ENCODE measurements at places on chromosomes 5 and 9.
A peak's percentile ranks its signal among the peaks of the same experiment; 100 is the strongest.

DNA sequence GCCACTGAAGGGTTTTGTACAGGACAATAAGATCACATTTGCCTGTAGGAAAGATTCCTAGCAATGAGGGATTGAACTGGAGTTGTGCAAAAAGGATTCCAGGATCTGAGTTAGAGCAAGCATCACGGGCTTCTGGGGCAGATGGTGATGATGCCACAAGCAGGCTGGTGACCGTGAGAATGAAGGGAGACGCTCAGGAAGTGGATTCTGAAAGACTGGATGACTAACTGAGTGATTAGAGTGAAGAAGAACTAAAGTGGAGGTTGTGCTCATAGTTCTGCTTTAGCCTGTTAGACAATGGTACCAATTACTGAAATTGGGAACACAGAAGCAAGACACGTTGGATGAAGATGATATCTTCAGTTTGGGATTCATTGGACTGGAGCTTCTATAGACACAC lies 168.2 kb downstream of the CD180 start:
- DNase-seq: no peak

GRCh38 chr5:91307048-91307447 lies 76.1 kb downstream of the ARRDC3 start:
- DNase-seq: no peak

GRCh38 chr5:132266031-132266835 lies 8.7 kb downstream of the PDLIM4 start:
- DNase-seq: no peak

DNA sequence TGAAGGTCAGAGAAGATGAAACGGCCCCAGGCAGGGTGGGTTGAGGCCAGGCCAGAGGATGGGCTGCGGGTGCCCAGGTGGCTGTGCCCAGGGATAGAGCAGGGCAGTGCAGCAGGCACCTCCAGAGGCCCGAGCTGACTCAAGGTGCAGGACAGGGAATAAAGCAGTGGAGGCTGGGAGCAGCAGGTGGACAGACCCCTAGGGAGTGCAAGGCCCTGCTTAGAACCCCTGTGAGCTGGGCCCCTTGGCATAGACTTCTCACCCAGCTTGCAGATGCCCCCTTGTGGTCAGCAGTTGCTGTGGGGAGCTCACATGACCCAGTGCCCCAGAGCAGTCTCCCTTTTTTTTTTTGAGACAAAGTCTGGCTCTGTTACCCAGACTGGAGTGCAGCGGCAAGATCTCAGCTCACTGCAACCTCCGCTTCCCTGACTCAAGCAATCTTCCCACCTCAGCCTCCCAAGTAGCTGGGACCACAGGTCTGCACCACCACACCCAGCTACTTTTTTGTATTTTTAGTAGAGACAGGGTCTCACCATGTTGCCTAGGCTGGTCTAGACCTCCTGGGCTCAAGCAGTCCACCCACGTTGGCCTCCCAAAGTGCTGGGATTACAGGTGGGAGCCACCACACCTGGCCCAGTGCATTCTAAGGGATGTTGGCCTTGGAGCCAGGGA lies 118.8 kb downstream of the WNK2 start:
- peak; percentile 51 for DNase-seq

DNA sequence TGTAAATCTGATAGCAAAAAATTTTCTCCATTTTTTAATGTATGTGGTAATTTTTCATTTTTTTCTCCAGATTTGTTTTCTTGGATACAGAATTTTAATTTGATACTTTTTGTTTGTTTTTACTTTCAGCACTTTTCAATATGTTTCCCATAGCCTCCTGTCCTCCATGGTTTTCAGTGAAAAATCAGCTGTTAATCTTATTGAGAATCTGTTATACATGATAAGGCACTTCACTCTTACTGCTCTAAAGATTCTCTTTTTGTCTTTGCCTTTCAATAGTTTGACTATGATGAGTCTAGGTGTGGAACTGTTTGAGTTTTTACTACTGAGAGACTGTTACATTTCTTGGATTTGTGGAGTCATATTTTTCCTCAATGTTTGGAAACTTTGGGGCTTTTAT lies 455.7 kb upstream of the NUDT12 start:
- no peak for DNase-seq
